Neural crest cell (in vitro differentiated cells): ENCODE measurements at places on chromosomes 13 and 19.

DNA sequence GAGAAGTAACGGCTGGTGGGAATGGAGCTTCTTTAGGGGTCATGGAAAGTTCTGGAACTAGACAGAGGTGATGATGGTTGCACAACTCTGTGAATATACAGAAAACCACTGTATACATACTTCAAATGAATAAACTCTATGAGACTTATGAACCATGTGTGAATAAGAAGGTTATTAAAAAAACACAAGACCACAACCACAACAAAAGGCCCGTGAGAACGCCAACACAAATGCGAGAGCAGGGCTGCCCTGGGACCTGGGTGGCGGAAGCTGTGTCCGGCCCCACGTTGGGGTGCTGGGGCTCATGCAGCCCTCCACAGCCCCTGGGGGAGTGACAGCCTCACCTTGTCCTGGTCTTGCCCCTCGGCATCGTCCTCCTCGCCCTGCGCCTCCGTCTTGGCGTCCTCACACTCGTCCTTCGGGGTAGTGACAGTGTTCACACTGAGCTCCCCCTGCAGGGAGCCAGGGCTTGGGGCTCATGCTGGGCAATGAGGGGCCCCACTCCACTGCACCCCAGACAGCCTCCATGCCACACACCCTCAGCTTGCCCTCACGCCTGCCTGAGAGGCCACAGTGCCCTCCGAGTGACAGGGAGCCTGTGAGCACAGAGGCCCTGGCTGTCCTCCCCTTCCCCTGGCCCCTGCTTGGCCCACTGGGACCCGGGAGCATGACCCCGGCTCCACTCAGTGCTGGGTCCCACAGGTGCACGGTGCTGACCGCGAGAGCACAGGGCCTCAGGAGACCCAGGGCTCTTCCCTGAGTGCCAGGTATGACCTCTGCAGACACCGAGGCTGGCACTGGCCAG is 16.0 kb downstream of the IZUMO4 start:
- no peak for DNase-seq

GRCh38 chr19:47729799-47730520 is 15.4 kb upstream of the NOP53 start:
- DNase-seq = peak; percentile 36

DNA sequence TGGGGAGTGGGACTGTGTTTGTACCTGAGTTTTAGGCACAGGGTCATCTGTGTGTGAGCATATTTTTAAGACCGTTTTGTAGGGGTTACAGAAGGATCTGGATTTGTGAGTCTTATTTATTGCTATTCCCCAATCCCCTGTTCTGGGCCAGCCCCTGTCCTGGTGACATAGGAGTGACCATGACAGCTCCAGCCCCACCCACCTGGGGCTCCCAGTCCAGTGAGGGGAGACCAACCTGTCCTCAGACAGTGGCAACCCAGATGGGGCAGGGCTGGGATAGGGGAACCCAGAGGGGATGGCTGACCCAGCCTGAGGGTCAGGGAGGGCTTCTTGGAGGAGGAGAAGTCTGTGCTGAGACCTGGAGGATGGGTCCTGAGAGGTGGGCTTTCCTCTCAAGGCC is 10.7 kb downstream of the TMEM160 start:
- no peak for DNase-seq

DNA sequence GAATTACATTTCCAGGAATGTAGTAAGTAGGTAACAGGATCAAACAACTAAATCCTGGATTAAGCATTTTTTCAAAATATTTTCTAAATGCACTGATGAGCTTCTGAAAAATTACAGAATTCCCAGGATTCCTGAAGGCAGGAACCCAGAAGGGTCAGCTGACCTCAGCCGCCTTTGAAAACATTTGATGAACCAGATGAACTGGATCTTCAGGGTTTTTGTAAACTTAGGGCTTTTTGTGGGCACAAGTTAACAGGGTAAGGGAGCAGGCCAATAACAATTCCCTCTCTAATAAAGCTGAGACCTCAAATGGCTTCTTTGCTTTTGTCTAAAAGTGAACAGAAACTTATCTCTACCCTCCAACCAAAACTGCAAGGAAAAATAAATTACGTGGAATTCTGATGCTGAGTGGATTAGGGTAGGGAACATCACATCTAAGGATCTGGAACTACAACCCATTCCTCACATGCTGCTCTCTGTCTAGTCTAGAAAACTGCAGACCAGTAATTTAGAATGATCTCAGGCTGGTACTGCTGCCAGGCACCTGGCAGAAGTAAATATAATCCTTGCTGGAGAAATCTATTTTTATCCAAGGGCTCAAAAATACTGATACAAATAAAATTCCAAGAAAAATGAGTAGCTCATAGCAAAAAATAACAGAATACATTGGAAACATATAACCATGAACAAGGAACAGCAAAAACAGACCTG is 48.2 kb upstream of the N4BP2L1 start:
- no peak for DNase-seq

- no peak for DNase-seq
These were observed 826.0 kb upstream of the PRR20A start for GRCh38 chr13:56314765-56315164.

DNA sequence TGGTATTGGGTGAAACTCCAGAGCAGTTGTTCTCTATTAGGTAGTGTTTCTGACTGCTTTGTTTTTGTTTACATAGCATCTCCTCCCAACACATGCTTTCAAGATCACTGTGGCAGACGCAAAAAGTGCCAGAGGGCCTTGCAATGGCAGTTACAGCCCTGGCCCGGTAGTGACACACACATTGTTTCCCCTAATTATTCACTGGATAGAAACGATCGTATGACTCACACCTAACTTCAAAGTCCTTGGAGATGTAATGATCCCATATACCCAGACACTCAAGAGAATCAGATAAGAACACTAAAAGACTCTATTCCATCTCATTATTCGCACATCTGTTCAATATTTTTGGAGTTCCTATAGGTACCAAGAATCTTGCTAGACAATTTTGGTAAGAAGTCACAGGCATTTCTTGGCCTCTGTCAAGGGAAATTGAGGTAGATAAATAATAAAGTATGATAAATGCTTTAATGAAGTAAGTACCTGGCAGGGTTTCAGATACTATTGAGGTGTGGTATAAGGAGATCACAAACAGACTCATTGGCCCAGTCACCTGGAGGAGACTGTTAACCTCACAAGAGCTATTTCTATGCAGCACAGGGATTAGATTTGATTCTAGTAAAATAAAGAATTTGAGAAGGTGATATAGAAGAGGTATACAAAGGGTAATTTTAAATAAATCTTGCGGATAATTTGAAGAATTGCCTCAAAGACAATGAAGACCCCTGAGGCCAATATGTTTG is 485.3 kb downstream of the SLITRK6 start:
- no peak for DNase-seq

- no peak for DNase-seq
These were observed 270.5 kb downstream of the DIAPH3 start for GRCh38 chr13:59893266-59893665.

GRCh38 chr19:6794686-6795431 is 22.4 kb downstream of the VAV1 start:
- DNase-seq = no peak

- peak; percentile 17 for DNase-seq
These were observed 45.2 kb upstream of the AMER2 start for GRCh38 chr13:25217023-25217885.

DNA sequence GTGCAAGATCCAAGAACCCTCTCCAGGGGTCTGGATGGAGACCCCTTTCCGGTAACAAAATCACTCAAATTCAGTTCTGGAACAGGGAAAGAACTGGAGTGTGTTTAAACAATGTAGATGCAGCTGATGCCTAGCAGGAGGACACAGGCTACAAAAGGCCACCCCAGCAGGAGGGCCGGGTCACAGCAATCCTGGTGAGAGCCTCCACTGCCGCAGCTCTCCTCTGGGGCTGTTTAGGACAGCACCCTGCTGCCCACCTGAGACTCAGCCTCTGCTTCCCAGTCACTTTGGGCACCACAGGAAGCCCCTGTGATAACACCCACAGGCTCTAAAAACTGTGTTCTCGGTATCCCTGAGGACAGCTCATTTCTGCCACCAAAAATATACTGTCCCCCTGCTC is 318.7 kb upstream of the NBEA start:
- DNase-seq = no peak

DNA sequence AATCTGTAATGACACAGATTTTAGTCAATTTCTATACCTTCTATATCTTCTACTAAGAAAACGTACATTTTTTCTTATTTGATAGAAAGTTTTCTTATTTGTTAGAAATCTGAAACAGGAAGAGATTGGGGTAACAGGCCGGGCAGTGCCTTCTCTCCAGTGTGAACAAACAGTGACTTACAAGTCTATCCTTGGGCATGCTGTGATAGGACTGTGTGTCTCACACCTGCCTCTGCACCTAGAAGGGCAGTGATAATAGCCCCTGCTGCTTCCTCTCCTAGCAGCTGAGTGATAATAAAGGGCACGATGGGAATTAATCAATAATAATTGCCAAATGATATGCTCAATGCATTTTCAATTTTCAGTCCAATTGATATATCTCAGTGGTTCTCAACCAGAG is 1.4 kb downstream of the TMEM272 start:
- no peak for DNase-seq
